ENCODE measurements at places on chromosomes 13 and 19.

DNA sequence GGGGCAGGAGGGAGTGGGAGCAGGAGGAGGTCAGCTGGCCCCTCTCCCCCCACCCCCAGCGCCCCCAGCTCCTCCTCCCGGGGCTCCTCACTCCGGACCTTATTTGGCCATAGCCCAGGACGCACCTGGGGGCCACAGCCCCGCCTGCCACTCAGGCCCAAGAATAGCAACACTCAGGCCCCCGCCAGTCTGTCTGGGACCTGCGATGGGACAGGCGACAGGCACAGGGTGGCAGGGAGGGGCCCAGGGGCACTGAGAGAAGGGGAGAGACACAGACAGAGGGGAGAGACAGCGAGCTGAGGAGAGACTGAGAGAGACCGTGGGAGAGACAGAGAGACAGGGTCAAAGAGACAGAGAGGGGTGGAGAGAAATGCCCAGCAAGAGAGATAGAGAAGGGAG is 10.2 kb downstream of the JOSD2 start:
- DNase-seq, result no peak

DNA sequence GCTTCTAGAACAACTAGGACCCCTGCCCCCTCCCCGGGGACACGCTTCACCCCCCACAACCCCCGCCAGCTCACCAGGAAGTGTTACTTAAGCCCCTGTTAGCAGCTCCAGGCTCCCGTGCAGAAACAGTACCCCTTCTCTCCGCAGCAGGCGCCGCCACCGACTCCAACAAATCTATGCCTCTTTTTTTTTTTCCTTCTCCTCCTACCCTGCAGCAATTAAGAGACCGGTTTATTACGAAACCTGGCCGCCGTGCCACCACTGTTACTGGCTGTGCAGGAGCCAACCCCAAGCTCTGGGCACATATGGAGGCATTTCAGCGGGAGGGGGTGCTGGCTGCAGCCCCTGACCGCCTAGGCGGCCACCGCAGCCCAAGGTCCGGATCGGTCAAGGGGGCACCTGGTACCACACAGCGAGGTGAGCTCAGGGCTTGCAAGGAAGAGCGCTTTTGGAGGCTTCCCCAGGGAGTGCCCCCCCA is 2.4 kb downstream of the GADD45B start:
- peak; percentile 26 for DNase-seq

DNA sequence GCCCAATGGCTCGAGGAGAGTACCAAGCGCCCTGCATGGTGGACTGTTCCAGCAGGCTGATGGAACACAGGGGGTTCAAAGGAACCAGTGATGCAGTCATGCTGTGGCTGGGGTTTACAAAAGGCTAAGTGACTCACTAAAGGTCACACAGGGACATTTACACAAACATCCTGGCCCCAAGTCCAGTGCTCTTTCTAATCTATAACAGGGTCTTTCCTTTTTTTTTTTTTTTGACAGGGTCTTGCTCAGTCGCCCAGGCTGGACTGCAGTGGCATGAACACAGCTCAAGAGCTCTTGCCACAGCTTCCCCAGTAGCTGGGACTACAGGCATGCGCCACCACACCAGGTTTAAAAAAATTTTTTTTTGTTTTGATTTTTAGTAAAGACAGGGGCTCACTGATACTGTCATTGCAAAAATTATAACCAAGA is 2.8 kb upstream of the SLC25A15 start:
- no peak for DNase-seq

GRCh38 chr13:114000151-114001040 is 26.5 kb upstream of the C13orf46 start:
- no peak for DNase-seq

GRCh38 chr19:3793799-3794198 is 7.6 kb upstream of the MATK start:
- DNase-seq, result no peak

- no peak for DNase-seq
These were observed 149.2 kb downstream of the COL4A1 start for GRCh38 chr13:110157718-110158117.

- DNase-seq, result no peak
These were observed 793.4 kb downstream of the LIG4 start for GRCh38 chr13:107421951-107422350.

DNA sequence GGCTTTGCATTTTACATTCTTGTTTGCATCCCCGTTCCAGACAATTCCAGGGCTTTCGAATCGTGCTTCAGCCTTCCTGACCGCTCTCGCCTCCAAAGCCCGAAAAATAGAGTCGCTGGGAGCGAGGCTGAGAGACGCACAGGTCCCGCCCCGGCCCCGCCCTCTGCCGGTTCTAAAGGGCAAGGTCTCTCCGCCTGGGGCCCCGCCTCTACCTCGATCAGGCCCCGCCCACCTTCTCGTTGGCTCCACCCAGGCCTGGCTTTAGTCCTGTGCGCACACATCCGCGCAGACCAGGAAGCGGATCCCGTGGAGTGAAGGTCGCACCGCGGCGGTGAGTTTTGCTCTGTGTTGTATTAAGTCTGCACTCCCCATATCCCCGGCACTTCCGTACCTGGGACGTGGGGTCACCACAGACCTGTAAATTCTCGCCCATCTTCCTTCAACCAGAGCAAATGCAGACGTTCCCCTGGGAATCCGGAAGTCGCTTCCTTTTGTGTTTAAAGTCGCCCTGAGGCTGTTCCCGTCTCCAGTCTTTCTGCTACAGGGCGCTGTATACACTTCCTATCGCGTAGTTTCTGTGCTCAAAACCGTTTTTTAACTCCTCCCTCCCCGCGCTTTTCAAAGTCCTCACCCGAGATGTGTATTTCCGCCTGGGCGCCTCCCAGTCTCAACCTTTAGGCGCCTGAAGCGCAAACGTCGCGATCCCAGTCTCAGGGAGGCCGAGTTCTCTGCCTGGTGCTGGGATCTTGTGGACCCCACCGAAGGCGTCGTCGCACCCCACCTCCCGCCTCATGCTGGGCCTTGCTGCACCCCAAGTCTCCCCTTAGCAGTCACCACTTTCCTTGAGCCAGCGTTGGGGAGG is at the start of gene ZNF701:
Gene ZNF701, plus strand, starts transcription at position 288 of the 862 bp plus-strand sequence. CDS start 3,861 bp downstream, outside the sequence.
- peak; percentile 92 for DNase-seq

Measured in T-helper 2 cell (primary cell).